Activated naive CD4-positive, alpha-beta T cell treated with anti-CD3 and anti-CD28 coated beads, Interleukin-2, amount 50 U/mL, for 16 hours (primary cell): ENCODE measurements at places on chromosomes 11 and 22.

- DNase-seq, result no peak
These were observed 55.3 kb downstream of the TRMU start for GRCh38 chr22:46390652-46391301.

GRCh38 chr22:49521787-49522224 is 305.9 kb downstream of the BRD1 start:
- no peak for DNase-seq

DNA sequence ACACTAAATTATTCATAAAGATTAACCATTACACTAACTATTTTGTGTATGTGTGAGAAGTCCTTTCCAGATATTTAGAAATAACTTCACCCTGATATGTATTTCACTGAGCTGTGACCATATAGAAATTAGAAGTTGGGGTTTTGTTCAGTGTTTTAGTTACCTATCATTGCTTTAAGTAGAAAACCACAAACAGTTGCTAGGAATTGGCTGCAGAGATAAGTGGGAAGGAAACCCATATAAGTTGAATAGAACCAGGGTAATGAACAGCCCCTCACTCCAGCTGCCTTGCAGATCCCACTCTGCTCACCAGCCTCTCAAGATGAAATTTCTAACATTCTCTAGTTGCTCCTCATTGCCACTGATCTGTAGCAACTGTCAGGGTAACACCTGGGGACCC is 10.3 kb downstream of the SRSF8 start:
- no peak for DNase-seq

GRCh38 chr11:22699388-22699787 is 33.0 kb downstream of the GAS2 start:
- DNase-seq, result no peak

- DNase-seq, result no peak
These were observed 24.1 kb downstream of the PTPRJ start for GRCh38 chr11:48004456-48004855.

- DNase-seq, result no peak
These were observed 608.2 kb downstream of the TBC1D22A start for GRCh38 chr22:47370448-47371262.

- DNase-seq, result no peak
These were observed 4.9 kb downstream of the HSD17B12 start for GRCh38 chr11:43685440-43685839.

- DNase-seq, result no peak
These were observed 57.0 kb upstream of the ADORA2A start for GRCh38 chr22:24370401-24370800.

DNA sequence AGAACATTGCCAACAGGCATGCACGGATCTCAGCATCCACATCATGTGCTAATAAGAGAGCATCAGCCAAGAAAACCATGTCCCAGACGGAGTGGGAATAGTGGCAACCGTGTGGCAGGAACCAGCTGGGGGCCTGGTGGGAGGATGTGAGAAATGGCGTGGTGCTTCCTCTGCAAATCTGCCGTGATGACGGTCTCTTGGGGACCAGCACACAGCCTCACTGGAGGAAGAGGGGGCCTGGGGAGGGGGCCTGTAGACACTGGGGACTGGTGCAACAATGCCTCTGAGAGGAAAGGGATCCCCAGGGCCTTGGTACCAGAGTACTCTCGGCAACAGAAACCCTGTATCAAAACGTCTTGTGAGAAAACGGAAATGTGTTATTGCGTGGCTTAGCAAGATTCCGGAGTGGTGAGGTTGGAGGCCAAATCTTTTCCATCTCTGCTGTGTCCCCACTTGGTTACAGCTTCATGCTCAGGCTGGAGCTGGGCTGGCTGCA is 154.3 kb upstream of the TBCEL start:
- DNase-seq, result no peak

DNA sequence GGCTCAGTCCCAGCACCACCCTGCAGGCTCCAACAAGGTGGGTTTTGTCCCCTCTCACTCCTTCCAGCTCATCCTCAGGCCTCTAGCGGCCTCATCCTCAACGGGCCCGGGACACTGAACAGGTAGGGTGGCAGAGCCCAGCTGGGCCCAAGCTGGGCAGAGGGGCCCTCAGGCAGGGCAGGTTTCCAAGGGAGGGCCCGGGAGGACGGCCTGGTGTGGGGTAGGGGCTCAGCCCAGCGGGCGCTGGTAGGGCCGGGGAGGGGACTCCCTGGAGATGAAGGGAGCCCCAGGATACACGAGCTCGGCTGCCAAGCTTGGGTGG is 2.5 kb upstream of the IFITM10 start:
- DNase-seq, result peak; percentile 10

DNA sequence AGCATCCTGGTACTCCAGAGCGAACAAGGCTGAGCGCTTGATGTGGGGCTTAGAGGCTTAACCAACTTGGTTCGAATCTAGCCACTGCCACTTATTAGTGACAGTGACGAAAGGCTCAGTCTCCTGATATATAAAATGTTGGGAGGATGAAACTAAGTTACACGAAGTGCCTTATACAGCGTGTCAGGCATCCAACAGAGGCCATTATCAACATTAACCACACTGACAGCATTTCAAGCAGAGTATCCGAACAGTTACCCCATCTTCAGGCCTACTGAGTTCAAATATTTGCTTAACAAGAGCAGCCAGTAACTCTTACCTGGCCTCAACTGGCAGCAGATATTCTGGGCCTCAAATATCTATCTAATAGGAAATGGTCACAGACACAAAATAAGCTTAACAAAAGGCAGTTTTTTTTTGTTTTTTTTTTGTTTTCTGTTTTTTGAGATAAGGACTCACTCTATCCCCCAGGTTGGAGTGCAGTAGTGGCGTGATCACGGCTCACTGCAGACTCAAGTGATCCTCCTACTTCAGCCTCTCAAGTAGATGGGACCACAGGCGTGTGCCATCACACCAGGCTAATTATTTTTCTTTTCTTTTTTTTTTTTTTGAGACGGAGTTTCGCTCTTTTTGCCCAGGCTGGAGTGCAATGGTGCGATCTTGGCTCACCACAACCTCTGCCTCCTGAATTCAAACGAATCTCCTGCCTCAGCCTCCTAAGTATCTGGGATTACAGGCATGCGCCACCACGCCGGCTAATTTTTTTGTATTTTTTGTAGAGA is 2.9 kb downstream of the SERPIND1 start:
- no peak for DNase-seq

DNA sequence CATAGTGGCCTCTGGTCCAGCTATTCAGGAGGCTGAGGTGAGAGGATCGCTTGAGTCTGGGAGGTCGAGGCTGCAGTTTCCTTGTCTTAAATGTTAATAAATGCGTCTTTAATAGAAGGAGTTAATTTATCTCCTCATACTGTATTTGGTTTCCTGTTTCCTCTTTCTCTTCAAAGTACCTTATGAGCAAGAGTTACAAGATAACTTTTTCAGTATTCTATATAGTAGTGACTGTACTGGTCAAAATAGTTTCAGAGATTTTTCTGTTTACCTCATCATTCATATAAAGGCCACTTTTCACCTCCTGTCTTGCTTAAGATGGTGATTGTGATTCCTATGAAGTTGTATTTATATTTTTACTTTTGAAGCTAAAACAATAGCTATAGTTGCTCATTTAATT is 50.9 kb downstream of the MCAM start:
- no peak for DNase-seq

GRCh38 chr11:78467370-78467769 is 49.8 kb upstream of the GAB2 start:
- no peak for DNase-seq

- DNase-seq, result no peak
These were observed 20.8 kb upstream of the ARRB1 start for GRCh38 chr11:75371949-75372876.

- no peak for DNase-seq
These were observed 26.5 kb upstream of the MUC5AC start for GRCh38 chr11:1131033-1131911.

GRCh38 chr11:18720091-18720807 is 5.7 kb downstream of the IGSF22 start:
- DNase-seq, result no peak

DNA sequence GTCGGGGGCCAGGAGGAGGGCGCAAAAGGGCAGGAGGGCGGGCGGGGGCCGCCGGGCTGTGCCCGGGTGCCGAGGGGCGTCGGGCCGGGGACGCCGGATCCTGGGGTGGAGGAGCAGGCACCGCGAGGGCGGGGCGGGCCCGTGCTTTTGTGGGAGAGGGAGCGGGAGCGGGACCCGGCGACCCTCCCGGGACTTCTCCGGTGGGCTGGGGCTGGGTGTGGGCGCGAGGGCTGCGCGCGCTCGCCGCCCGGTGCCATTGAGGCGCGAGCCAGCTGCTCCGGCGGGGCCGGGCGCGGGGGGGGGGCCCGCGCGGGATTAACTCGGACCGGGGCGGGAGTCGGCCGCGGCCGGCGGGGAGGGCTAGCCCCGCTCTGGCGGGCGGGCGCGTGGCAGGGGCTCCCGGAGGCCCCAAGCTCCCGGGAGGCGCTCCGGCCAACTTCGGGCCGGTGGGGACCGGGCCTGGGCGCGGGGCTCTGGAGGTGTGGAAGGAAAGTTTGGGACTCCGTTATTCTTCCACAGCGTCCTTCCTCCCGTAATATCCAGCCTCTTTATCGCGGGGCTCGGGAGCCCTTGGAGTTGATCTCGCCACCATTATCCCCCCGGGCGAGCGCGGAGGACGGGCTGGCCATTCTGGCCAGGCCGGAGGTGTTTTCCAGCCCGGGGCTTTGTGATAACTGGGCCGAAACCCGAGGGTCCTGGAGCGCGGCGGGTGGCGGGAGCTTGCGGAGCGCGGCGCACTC is 936 bp downstream of the CECR2 start:
- no peak for DNase-seq

DNA sequence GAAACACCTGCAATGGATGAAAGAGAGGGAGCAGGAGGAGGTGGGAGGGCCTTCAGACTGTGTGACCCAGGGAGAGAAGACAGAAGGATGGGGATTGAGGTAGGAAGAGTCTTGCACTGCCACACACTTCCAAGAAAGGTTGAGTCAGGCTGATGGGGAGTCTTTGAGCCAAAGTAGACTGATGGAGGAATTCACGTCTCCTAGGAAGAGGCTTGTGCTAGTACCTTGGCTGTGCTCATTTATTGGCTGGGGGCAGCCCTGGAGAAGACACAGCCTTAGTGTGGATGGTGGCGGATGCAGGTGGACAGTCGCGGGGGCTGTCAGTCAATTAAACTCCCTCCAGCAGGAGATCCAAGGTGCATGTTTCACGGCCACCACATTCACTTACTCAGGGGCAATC is 16.2 kb upstream of the ACCSL start:
- no peak for DNase-seq

DNA sequence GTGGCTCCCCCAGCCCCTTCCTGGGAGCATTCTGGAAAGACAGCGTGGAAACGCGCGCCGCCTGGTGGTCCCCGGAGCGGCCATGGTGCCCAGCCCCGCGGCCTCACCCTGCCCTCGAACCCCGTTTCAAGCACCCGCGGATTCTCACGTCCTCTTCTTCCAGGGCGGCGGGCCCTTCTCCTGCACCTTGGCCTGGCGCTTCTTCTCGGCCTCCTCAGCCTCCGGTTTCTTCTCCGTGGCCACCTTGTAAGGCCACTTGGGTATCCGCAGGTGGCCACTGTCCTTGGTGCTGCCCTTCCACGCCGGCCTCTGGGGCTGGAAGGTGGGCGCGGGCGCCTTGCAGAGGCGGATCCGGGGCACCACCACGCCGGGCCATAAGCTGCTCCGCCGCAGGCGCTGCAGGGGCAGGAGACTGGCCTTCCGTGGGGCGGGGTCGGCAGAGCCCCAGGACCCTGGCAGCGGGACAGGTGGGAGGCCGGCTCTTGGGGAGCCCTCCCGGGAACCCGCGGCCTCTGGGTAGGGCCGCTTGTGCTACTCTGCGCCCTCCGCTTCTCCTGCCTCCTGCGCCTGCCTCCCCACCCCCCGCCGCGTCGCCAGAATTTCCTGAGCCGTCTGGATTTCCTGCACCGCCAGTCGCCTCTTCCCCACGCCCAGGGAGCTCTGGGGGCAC is 83.4 kb downstream of the TRIM51G start:
- DNase-seq, result no peak

GRCh38 chr11:73451896-73452295 is 75.7 kb downstream of the RELT start:
- no peak for DNase-seq

- DNase-seq, result no peak
These were observed 6.2 kb downstream of the ZDHHC8 start for GRCh38 chr22:20137671-20138416.

DNA sequence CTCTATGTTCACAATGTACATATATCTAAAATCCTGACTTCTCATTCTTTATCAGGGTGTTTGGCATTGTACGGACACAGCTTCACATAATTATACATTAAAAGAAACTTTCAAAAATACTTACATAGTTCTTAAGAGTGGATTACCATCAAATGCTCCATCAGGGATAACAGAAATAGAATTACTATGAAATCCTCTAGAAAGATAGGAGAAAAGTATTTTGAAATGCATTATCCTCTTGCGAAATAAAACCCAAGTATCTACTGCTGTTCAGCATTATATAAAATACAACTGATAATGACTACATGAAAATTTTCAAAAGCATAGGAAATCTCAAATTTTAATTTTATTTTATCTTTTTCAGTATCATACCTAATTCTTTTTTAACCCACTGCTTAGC is 17.8 kb upstream of the CCDC34 start:
- DNase-seq, result no peak

DNA sequence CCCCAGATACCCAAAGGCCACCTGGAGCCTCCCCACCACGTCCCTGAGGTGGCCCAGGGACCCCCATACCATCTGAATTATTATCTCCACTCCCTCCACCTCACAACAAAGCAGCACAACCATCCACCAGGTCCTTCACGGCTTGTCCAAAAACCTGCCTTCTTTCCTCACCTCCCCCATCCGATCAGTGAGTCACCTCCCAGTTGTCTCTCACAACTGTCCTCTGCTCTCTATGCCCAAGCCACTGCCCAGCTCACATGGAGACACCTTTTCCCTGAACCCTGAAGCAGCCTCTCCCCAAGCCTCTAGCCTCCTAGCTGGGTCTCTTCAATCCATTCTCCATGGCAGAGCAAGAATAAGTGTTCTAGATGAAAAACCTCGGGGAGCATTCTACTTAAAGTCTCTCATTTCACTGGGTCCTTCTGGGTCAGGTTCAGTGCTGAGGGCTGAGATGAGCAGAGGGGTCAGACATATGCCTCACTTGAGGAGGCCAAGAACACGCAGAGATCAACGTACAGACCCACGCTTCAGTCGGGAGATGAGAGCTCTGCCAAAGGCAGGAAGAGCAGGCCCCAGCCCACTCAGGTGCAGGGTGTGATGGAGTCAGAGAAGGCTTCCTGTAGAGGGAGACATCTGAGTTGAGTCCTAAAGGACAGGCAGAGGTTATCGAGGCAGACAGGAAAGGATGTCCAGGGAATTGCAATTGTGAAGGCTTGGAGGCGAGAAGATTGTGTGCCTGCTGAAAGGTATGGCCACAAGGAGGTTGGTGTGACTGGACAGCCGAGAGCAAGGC is 74.7 kb downstream of the PDE2A start:
- no peak for DNase-seq

DNA sequence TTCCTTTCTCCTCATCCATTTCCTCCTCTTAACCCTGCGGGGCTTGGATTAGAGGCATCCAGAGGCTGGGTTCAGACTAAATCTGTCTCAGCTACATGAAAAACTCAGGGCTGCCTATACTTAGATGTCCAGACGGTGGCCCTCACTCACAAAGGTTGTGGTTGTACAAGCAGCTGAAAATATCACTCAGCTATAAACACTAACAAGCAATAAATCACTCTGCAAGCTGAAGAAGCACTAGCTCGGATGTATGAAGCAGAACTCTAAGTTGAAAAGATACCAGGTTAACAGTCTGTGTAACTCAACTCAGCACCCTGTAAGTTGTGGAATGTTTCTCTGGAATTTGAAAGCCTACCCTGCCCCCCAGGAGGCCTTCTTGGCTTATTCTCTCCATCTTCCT is 82.9 kb downstream of the EXT2 start:
- DNase-seq, result no peak

- no peak for DNase-seq
These were observed 22.7 kb upstream of the ADORA2A start for GRCh38 chr22:24404561-24405275.

- no peak for DNase-seq
These were observed 54.4 kb downstream of the FLRT1 start for GRCh38 chr11:64089915-64090805.
